ENCODE measurements at places on chromosomes 6 and 20.

GRCh38 chr6:22783931-22784330, 214.6 kb downstream of the HDGFL1 start:
- DNase-seq: no peak

- no peak for DNase-seq
Measured at GRCh38 chr6:142712231-142712630, 232.7 kb downstream of the HIVEP2 start.

DNA sequence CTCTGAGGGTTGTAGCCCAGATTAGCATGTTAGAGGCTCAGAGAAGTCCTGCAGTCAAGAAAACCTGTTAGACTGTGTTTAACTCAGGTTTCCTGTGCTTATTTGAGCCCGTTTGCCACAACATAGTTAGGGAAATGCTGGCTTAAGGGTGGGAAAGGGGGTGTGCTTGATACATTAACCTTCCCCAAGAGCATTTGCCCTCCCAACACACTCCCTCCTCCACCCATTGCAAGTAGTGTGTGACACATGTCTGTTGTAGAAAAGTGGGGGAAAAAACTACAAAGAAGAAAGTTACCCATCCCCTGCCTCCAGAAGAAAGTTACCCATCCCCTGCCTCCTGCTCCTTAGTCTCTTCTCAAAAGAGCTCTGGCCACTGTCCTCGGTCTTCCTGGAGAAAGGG, 36.8 kb upstream of the MRPS18A start:
- no peak for DNase-seq

GRCh38 chr6:127185437-127185995, 67.0 kb downstream of the RSPO3 start:
- DNase-seq: no peak

DNA sequence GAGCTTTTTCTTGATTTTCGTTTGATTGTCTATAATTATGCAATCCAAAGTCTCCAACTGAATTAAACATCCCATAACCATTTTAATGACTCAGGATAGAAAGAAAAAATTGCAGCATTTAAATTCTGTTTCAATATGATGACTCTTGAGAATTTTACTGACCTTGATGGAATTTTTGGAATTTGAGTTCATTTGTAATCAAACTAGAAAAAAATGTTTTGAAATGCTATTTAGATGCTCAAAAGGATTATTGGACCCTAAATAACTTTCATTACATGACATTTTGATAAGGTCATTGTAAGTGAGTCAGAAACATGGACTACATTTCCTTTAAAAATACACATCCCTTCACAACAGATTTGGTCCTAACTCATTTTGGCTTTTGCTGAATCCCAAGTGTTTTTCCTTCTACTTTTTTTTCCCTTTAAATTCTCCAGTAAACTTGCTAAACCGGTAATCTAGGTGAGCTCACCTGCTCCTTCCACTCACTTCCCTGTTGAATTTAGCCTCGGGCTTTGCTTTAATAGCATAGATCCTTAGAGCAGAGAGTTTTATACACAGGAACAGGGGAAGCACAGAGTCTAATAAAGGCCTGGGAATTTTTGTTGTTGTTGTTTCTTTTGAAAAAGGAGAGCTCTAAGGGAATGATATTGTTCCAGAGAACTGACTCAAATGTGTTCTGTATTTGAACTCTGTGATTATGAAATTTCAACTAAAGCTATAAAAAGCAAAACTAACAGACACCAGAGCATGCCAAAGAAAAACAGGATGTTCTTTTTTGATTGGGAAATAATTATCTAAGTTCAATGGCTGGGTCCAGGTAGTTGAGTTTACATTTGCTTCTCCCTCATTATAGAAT, 1088.2 kb upstream of the CITED2 start:
- DNase-seq: no peak
